ENCODE measurements at places on chromosomes 5 and 9.

DNA sequence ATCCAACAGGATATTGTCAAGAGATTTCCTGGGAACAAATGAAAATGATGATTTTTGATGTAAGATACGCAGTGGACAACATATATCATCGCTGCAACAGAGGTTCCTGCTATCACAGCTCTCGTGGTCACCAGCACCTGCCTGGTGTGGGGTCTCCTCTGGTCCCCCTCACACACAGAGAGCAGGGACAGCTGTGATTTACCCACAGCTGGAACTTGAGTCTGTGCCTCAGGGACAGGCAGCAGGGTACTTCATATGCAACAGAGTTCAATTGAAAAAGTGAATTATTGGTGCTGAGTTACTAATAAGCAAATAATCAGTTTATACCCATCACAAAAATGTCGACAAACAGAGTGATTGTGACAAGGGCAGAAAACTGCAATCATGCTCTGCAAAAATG is 93.4 kb downstream of the LMX1B start:
- no peak for DNase-seq

- no peak for DNase-seq
These were observed 29.0 kb upstream of the HMCN2 start for GRCh38 chr9:130236436-130236985.

DNA sequence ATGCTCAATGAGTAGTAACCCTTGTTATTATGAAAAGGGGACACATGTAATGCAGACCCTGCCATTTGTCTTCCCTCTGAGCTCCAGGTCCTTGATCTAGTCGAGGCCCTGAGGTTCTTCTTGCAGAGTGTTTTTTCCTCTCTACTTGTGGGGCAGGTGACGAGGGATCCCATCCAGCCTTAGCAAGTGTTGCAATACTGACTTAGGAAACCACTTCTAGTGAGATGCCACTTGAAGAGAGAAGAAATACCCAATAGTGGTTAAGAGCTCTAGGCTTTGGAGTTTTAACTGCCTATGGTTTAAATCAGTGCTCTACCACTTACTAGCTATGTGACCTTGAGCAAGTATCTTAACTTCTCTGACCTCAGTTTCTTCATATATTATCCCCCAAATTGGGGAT is 10.2 kb downstream of the PPARGC1B start:
- no peak for DNase-seq

GRCh38 chr5:149466457-149466972 is 84.7 kb downstream of the CSNK1A1 start:
- DNase-seq = no peak

GRCh38 chr9:111372297-111372696 is 42.3 kb upstream of the OR2K2 start:
- no peak for DNase-seq

DNA sequence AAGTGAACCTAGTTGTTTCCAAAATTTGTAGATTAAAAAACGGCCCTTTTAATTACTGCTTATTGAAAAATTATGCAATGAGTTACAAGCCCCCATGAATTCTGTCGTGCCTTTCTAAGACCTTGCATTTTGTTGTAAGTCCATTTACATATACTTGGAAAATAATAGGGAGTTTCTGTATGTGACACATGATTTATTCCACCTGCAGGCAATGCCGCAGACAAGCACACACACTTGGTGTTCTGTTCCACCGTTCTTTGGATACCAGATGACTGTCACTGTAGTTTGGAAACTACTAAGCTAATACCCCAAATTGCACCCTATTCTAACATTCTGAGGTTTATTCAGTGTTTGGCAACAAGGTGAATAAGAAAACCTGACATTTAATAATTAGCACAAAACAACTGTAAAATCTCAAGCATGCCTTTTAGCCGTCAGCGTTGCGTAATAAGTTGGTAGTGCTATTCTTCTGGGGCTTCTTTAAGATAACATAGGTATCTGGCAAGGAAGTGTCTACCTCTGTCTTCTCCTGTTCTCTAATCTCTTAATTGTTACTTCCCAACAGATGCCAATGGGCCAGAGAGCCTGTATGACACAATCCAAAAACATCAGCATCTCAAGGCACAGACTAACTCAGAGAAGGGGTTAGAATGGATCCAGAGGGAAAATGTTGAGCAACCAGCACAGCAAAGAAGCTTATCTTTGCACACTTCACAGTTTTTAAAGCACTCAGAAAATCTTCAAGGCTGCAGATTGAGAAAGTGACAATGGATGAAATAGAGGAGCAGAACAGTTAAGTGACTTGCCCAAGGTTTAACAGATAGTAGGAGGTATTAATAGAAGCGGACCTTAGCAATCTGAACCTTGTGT is 48.2 kb upstream of the DPYSL3 start:
- no peak for DNase-seq

DNA sequence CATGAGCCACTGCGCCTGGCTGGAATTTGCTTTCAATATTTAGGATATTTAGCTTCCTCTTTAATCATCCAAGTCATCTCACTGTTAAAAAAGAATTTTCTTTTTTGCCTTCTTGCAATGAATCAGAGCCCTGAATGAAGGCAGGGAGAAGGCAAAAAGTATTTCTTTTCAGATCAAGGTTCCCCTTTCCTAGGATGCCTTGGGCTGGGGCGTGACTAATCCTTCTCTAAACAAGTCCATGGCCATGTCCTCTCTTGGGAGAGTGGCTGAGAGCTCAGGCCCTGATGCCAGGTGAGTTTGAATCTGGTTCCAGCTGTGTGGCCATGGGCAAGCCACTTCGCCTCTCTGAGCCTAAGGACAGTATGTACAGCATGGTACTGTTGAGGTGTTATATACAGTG is 84.8 kb upstream of the NEURL1B start:
- no peak for DNase-seq
